Mucosa of gallbladder (tissue), 1 donor: ENCODE measurements at places on chromosomes 4 and X. TPM values are rescaled to one million over a fixed set of nuclear protein-coding genes. Genes with fewer than 3 reads are reported as not detected.
A peak's percentile ranks its signal among the peaks of the same experiment; 100 is the strongest.

The TCEAL5 gene
- total RNA-seq: 0.17 TPM

DNA sequence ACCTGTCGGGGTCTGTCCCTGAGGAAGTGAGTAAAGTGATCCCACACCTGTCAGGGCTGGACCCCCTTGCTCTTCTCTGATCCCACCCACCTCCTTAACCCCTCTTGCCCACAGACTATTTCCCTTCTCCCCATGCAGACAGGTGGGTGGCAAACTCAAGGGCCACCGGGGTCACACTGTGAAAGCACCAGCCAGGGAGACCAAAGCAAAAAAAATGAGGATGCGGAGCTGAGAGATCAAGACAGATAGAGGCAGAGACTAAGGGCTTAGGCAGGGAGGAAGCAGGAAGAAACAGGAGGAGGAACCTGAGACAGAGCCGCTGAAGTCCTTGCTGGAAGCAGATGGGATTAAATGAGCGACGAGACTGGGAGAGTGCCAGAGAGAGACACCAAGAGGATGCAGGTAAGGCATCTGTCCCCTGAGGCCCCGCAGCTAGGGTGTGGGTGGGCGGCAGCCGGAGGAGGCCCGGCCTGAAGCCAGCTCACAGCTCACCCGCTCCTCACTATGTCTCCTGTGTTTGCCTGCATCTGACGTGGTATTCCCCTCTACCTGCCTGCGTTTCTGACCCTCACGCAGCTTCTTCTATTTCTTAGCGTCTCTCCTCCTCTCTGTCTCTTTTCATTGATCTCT, 7.2 kb downstream of the TIMM17B start:
- no peak for DNase-seq

The TMEM150C gene
- 8.8 TPM for total RNA-seq

DNA sequence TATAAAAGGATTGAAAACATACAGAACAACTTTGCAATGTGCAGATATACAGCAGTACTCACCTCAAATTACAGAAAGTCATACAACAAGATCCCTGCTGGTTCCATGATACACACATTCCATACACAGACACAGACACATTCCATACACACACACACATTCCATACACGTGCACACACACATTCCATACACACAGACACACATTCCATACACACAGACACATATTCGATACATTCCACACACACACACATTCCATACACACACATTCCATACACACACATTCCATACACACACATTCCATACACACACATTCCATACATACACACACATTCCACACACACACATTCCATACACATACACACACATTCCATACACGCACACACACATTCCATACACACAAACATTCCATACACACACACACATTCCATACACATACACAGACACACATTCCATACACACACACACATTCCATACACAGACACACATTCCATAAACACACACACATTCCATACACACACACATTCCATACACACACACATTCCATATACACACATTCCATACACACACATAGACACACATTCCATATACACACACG, 13.7 kb downstream of the LINC00632 start:
- no peak for DNase-seq

DNA sequence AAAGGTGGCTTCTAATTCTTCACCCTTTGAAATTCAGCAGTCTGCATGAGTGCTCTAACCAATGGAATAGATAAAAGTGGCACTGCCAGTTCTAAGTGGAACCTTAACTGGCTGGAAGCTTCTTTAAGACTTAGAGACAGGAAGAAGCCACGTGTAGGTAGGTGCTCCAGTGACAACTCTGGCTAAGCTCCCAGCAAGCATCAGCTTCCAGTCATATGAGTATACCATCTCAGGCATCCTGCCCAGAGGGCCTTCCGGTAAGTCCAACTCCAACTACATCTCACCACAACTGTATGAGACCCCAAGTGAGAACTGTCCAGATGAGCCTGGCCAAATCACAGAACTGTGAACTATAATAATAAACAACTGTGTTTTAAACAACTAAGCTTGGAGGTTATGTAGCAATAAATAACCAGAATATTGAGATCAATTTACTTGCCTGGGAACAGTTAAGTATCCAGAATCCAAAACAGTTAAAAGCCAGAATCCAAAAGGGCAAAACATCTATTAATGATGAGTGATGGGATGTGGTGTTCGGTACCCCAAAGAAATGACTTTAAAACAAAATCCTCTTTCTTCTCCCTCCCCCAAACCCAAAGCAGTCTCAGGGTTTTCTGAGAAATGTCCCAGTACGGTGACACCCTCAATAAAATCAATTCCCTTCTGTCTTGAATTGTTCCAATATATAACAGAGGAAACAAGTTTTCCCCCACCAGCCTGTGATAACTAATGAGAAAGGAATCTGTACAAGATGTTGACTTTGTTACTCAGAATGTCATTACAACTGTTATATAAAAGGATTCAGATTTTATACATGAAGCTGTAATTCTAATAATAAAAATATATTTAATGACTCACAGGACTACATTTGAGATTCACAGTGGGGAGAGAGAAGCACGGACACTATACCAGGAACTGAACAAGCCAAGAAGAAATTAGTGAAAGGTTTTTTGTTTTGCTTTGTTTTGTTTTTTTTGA, 4.2 kb downstream of the TSPAN5 start:
- no peak for DNase-seq

The ATP2B3 gene
- not detected for total RNA-seq

The RAB41 gene
- total RNA-seq: not detected

The GBA3 gene
- total RNA-seq: 29.4 TPM

GRCh38 chrX:71178908-71179307, 34.3 kb downstream of the NLGN3 start:
- peak; percentile 63 for DNase-seq

GRCh38 chr4:105060628-105061027, 86.0 kb upstream of the TET2 start:
- no peak for DNase-seq

DNA sequence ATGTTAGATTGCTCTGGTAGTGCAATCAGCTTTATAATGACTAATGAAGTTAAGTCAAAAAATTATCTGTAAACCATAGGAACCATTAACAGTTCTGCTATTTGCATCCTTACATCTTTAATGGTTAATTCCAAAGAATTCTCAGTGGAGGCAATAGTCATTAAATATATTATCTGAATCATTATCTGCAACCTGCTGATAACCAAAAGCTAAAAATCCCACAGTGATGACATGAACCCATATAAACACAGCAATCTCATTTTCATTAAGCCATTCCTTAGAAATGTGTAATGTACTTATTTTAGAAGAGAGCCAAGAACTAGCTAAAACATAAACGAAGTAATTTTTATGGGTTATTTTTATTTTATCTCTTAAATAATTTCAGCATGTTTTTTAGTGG, 60.2 kb downstream of the MAGEB16 start:
- no peak for DNase-seq

- no peak for DNase-seq
These were observed 28.6 kb upstream of the TAF9B start for GRCh38 chrX:78168065-78168464.

DNA sequence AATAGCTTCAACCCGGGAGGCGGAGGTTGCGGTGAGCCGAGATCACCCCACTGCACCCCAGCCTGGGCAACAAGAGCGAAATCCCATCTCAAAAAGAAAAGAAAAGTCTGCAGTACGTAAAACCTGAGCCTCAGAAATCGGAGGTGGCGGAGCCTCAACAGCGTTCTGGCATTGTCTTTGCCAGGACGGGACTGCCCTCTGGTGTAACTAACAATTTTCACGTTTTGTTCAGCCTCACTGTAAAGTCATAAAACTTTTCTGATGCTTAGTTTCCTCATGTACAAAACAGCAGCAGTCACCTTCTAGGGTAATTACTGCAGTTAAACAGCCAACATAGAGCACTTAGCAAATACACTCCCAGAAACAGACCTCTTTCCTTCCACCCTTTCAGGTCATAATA, 121.7 kb downstream of the RBM47 start:
- no peak for DNase-seq

- DNase-seq: no peak
These were observed 63.0 kb upstream of the LNX1 start for GRCh38 chr4:53654300-53654758.

The TRAPPC2 gene
- 25.1 TPM for total RNA-seq

- DNase-seq: no peak
These were observed 896.5 kb downstream of the PDHA2 start for GRCh38 chr4:96736352-96736889.

GRCh38 chr4:138242834-138243156, 646 bp upstream of the SLC7A11 start:
- DNase-seq: no peak

The MAGEC3 gene
- not detected for total RNA-seq

- peak; percentile 80 for DNase-seq
These were observed 42.9 kb upstream of the INTS6L start for GRCh38 chrX:135477576-135477975.

The GLOD5 gene
- total RNA-seq: 4.8 TPM

- no peak for DNase-seq
These were observed 68.4 kb downstream of the SLC10A7 start for GRCh38 chr4:146453181-146453807.

GRCh38 chr4:26984896-26985295, 124.3 kb downstream of the STIM2 start:
- DNase-seq: no peak

GRCh38 chr4:99664716-99665115, 7.1 kb upstream of the C4orf54 start:
- no peak for DNase-seq

- no peak for DNase-seq
These were observed 46.2 kb downstream of the REELD1 start for GRCh38 chr4:146260521-146260920.

DNA sequence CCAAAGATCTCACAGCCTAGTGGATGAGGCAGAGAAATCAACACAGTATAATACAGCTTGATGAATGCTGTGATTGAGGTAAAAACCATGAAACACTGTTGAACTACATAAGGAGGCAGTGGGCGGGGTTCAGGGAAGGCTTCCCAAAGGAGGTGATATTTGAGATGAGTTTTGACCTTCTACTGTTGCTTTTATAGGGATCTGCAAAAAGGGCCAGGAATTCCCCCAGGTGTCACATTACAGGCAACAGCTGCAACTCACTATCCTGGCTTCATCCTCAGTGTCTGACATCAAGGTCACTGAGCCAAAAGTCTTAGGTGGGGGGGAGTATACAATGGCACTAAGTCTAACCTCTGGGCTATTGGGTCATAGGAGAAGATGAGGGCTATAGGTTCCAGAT, 185.7 kb upstream of the NRK start:
- DNase-seq: no peak

DNA sequence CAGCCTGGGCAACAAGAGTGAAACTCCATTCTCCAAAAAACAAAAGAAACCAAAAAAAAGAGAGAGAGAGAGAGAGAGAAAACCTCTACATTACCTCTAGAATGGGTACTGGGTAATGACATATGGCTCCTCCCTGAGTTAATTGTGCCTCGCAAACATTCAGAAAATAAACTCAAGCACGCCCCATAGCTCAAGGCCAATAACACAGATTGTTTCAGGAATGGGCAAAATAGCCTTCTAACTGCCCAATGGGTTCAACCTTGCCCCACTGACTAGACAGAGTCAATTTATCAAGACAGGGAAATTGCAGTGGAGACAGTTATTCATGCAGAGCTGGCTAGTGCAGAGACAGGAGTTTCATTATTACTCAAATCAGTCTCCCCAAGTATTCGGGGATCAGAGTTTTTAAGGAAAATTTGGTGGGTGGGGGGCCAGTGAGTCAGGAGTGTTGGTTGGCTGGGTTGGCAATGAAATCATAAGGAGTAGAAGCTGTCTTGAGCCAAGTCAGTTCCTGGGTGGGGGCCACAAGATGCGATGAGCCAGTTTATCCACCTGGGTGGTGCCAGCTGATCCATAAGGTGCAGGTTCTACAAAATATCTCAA, 25.1 kb downstream of the NIPAL1 start:
- no peak for DNase-seq

GRCh38 chr4:81745050-81745449, 273.3 kb upstream of the RASGEF1B start:
- no peak for DNase-seq

DNA sequence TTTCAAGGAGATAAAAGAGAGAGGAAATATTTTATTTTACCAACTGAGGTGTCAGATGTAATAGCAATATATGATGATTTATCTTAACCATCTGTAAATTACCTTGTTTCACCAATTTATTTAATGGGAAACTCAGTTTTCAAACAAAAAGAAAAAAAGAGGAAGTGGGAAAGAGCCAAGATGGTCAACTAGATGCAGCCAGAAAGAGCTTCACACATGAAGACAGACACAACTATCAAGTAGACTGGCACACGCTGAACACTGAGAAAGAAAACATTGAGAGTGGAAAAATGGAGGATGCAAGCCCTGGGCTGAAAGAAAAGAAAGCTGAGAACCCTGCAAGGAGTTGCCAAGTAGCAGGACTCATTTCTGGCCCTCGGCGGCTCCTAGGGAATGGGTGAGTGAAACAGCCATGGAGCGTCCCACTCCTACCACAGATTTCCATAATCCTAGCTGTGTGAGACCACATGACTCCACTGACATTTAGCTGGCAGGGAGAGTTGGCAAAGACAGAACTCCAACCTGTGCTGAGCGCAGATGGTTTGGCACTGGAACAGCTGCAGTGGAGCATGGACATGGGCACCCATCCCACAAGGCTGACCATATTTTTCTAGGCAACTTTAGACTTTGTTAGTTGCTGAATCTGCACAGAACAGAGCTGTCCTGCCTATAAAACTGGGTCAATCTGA, 409.3 kb downstream of the FAM47B start:
- no peak for DNase-seq

DNA sequence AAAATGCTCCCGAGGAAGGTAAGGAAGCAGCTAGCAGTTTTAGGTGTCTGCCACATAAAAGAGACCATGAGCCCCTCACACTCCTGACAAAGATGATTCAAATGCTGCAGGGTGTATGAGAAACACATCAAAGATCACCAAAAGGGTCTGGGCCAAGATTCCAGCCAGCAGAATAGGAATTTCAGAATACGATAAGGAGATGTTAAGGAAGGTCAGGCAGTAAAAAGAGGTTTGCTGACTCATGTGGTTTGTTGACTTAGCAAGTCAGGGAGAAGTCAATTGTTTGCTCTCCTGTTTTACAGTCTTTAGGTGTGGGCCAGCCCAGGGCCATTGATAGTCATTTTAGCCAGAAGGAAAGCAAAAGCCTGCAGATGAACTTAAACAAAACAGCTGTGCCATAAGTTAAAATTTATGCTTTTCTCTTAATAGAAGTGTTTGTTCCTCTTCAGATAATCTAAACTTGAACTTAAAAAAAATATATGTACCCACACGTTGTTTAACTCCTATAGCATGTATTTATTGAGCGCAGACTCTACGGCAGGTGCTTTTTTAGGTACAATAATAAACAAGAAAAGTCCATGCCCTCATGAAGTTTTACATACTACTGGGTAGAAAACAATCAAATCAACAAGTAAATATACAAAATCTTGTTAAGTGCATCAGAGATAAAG, 115.6 kb downstream of the CAMK2D start:
- peak; percentile 43 for DNase-seq

GRCh38 chrX:41449615-41450014, 2.5 kb downstream of the NYX start:
- no peak for DNase-seq

The ABLIM2 gene
- 11.3 TPM for total RNA-seq
